ENCODE measurements at places on chromosomes 13 and 19.

GRCh38 chr13:32042551-32042950 lies 11.0 kb downstream of the FRY start:
- no peak for DNase-seq

GRCh38 chr19:34841780-34842179 lies 68.8 kb upstream of the ZNF599 start:
- no peak for DNase-seq

GRCh38 chr19:32558607-32559228 lies 22.3 kb upstream of the PDCD5 start:
- DNase-seq, result no peak

DNA sequence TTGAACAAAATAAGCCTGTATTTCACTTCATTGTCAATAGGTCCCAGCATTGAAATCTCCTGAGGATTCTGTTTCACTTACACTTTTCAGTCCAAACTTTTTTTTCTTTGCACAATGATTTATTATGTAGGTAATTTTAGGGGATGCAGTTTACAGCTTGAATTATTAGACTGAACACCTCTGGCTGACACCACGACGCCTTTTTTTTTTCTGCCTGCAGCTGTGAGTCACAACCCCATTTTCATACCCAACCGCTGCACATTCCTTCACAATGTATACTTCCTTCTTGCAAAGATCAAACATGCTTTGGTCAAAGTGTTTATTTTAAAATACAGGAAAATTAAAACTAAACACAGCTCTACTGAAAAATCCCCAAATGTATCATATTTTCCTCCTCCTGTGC lies 11.4 kb downstream of the ZIC2 start:
- no peak for DNase-seq

Data from large intestine (tissue), 12 donors.